ENCODE measurements at places on chromosomes 2 and 18.

DNA sequence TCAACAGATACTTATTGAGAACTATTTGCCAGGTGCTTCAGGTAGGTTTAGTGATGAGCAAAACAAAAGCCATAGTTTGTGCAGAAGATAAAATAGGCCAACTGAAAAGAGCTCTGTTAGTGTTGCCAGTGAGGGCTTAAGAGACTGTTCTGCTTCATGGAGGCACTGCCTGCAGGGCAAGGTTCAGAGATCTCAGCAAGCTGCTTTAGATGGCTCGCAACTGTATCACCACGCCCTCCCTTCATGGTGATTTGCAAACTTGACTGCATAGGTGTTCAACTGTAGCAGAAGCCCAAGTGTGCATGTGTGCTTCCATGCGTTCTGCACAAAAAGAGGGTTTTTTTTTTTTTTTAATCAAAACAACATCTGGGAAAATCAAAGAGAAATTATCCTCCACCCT is 84.5 kb downstream of the RAPH1 start:
- no peak for DNase-seq

DNA sequence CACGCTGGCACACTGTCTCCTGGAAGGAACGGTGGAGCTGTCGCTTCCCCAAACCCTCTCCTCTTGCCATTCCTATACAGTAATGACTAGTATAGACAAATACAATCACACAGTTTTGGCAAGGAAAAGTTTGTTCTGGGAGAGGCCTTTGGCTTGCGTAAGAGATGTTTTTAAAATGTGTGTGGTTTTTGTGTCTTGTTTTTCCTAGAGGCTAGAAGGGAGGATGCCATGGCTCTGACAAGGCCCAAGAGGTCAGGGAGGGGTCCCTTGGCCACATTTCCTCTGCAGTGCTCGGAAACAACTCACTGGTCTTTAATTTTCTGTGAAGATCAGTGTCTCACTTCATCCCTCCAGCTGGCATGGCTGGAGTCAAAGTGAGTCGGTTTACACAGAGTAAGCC is 195.9 kb downstream of the SH3RF3 start:
- no peak for DNase-seq

DNA sequence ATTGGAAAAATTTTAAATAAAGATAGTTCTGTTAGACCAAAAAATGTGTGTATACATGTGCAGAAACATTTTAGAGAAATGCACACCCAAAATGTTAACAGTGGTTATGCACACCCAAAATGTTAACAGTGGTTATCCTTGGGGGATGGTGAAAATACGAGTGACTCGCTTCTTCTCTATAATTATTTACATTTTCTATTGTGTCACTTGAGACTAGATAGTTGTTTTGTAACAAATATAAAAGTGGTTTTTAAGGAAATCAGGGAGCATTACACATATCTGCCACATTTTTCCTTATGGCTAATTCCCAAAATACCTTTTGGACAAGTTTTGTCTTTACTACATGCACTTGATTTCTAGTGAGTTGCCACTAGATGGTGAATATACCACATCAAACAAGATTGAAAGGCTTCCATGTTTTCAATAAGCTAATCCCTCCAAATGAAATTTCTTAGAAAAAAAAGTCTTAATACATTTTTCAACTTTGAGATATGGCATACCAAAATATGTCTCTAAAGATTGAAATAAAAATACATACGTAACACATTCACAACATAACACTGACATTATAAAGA is 9.0 kb upstream of the HIBCH start:
- no peak for DNase-seq

- no peak for DNase-seq
These were observed 242.2 kb downstream of the FIGN start for GRCh38 chr2:163493359-163494298.

GRCh38 chr18:75081486-75081885 is 127.5 kb downstream of the PTGR3 start:
- DNase-seq: no peak

DNA sequence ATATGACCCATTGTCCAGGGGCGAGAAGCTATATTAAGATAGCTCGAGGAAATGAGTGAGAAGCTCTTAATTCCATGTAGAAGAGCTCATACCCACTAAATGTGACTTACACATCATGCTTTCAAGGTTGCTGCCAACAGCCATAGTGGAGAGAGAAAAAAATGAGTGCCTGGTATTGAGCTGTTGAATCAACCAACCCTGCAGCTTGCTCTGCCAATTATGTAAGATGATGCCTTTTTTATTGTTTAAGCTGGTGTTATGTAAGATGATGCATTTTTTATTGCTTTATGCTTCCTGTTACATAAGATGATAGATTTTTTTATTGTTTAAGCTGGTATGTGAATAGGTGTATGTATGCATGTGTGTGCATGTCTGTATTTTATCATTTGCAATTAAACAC is 228.2 kb downstream of the CCDC178 start:
- no peak for DNase-seq

DNA sequence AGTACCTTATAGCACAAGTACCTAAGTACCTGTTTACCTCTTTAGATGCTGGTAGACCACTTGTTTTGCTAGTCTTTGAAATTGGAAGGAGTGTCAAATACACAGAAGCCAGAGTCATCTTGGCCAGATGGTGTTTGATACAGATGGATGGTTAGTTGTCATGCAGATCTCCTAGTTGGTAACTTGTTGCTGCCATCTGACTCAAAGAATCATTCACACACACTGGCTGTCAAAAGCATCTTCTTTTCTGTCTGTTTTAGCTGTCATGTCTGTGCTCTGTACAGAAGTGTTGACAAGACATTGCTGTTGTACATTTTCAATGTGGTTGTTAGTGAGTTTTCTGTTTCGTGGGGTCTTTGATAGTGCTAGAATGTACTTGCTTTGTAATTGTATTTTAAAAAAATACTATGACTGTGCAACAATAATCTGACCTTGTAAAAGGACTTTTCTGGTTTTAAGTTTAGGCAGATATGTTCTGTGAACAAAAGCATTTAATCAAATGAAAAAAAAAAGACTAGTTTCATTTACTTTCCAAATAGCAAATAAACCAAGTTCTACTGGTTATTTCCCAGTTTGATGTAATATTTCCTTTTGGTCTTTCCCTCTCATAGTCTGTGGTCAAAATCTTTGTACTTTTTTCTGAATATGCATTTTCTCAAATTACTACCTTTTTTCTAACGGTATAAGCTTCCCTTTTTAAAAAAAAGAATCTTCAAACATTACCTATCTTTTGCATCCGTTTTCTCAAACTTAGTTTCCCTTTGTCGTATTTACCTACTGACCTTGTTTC is 39.9 kb downstream of the TANK start:
- DNase-seq: no peak

DNA sequence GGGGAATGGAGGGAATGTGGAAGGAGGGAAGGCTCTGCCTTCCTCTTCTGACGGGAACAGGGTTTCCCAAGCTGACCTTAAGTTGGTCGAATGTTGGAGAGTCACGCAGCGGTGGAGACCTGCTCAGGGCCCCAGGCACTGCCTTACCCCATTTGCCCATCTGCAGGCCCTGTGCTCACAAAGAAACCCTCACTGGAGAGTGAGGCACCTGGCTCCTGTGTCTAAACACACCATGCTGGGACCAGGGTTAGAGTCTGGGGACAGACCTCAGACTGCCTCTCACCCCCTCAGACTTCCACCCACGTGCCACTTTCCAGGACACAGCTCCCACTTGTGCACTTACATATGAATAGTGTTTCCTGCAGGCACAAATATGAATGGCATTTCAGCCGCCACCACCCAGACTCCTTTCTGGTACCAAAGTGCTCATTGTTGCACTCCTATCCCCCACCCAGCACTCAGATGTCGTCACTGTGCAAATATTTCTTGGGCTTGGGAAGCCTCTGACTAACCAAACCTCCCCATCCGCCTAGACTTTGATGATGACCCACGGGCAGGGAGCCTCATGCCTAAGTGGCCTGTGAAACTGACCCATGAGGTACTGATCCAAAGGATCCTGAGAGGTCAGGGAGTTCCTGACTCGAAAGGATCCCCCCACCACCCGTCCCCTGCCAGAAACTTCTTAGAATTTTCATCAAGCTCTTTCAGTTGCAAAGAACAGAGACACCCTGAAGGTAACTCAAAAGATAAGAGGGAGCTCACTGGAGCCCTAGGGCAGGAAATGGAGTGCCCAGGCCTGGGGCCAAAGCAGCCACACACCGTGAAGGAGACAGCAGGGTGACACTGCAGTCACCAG is 78.3 kb downstream of the STPG4 start:
- no peak for DNase-seq

GRCh38 chr2:88919087-88919738 is 227.7 kb downstream of the RPIA start:
- DNase-seq: peak; percentile 13

GRCh38 chr2:233119806-233120205 is 59.7 kb downstream of the INPP5D start:
- no peak for DNase-seq

DNA sequence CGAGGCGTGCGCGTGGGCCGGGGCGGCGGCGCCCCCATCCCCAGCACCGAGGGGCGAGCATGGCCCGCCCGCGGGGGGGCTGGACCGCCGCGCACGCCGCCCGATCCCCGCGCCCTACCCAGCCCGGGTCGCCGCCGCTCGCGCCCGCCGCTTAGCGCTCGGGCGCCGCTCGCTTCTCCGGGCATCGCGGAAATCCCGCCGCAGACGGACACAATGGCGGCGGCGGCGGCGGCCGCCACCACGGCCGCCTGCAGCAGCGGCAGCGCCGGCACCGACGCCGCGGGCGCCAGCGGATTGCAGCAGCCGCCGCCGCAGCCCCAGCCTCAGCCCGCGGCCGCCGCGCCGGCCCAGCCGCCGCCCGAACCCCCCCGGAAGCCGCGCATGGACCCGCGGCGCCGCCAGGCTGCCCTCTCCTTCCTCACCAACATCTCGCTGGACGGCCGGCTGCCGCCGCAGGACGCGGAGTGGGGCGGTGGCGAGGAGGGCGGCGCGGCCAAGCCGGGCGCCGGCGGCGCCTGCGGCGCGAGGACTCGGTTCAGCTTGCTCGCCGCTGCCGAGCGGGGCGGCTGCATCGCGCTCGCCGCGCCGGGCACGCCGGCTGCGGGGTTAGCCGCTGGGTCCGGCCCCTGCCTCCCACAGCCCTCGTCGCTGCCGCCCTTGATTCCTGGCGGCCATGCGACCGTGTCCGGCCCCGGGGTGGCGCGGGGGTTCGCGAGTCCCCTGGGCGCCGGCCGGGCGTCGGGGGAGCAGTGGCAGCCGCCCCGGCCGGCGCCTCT is 453 bp downstream of the CABLES1 start:
- no peak for DNase-seq

GRCh38 chr2:213015387-213016165 is 135.8 kb downstream of the IKZF2 start:
- peak; percentile 36 for DNase-seq

DNA sequence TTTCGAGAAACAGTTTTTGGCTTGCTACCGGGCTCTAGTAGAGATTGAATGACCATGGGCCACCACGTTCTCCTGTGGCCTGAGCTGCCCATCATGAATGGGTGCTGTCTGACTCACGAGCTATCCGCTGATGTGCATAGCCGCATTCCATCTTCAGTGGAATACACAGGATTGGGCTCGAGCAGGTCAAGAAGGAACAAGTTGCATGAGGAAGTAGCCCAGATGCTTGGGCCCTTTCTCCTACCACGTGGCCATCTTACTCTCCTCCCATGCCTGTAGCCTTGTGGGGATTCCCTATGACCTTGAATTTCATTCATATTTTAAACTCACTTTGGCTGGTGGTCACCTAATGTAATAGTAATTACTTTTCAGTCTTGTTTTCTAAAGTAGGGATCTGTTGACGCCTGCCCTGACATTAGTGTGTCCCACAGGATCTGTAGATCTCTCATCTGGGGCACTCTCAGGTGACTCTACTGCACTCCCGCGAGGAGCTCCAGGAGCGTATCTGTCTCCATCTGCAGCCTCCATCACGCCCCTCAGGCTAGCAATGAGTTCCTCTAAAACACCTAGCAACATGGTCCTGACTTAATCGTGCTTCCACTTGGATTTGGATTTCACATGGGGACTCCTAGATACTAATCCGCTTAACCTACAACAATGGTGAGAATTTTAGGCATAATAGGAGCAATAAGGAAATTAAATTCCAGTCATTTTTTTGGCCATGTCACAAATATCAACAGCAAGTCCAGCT is 67.8 kb downstream of the PSMG2 start:
- DNase-seq: no peak

GRCh38 chr2:204795156-204795555 is 249.9 kb downstream of the PARD3B start:
- DNase-seq: no peak

- no peak for DNase-seq
These were observed 56.4 kb upstream of the CCDC141 start for GRCh38 chr2:179106342-179106675.

GRCh38 chr2:66813525-66813924 is 378.6 kb downstream of the MEIS1 start:
- DNase-seq: no peak

Data from stimulated activated CD4-positive, alpha-beta T cell treated with anti-CD3 and anti-CD28 coated beads, Interleukin-12 subunit alpha, Interleukin-12 subunit beta, amount 100 ng/mL, for 48 hours (primary cell).